Activated CD4-positive, alpha-beta T cell treated with anti-CD3 and anti-CD28 coated beads for 36 hours (primary cell): ENCODE measurements at places on chromosomes 6 and 20.

DNA sequence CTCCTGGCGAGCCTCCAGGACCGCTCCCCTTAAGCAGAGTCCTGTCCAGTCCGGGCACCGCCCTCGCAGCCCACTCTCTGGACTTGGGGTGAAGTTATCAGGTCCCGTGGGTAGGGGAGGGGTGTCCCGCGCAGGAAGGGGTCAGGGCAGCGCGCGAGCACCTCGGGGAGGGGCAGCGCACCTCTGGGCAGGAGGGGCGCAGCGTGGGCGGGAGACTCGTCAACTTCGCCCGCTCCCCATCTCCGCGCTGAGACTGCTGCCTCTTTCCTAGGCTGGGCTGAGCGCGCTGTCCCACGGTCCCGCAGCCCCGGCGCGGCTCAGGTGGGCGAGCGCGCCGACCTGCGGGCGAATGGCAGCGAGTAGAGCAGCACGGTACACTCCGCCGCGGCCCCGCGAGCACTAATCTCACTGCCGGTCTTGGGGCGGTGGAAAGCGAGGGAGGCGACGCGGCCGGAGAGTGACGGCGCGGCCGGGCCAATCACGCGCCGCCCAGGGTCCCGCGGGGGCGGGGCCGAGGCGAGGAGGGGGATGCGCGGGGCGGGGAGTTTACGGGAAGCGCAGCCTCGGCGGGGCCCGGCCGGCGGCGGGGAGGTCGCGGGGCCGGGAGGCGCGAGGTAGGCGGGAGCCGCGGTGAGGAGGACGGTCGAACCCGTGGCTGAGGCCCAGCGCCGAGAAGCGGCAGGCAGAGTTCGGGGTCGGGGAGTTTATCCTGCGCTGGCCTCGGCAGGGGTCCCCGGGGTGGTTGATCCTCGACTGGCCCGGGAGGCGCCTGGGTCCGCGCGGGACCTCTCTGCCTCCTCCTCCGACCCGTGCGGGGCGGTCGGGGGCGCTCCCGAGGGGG lies at the start of gene MAN1A1:
MAN1A1 (minus strand) TSS at position 401 of the 841 bp plus-strand sequence. CDS start 696 bp downstream, outside the sequence.
- peak; percentile 93 for DNase-seq

DNA sequence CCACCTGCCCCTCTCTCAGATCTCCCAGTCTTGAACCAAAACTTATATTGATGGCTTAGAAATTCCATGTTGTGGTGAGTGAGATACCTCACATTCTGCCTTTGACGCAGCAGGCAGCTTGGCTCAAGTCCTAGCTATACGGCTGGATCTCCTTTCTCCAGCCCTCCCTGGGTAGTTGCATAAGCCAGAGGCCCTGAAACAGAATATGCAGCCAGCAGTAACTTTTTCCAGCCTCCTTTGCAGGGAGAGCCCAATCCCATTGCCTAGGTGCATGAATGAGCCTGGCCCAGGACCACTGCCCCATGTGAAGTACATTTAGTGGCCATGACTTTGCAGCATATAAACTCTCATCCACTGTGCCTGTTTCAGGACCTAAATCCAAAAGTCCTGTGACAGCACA lies 202.2 kb upstream of the CDYL start:
- DNase-seq, result no peak

DNA sequence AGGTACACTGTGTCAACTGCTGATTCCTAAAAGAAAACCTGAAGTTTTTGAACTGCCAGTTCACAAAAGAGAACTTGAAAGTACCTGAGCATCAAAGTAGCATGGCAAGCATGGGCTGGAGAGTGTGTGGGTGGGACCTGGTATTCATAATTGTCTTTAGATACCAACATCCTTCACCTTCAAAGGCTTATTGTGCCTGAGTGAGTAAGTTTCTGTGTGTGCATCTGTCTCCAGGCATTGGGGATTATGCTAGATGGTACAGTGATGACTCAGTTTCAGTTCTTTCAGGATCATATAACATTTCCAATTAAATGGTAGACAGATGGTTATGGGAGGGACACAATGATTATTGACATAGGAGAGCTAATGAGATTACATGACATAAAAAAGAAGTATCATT lies 238.5 kb downstream of the ZFAND3 start:
- DNase-seq, result peak; percentile 86

GRCh38 chr6:131368198-131368911 lies 204.7 kb upstream of the ARG1 start:
- DNase-seq, result no peak

DNA sequence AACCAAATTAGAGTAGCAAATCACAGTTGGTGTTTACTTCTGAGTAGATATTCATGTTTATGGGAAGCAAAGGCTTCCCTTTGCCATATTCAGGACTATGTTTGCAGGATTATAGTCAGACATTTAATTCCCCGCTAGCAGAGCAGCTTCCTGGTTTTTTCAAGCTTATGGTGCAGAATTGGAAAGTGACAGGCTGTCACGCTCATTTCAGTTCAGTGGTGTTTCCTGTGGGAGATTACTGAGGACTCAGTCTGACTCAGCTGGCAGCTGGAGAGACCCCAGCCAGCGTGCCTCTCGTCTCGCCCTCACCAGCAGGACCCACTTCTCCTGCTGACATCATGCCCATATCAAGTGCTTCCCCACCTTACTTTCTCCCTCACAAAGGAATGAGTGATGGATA lies 85.1 kb downstream of the LYRM2 start:
- no peak for DNase-seq
